Large intestine (tissue), 12 donors: ENCODE measurements at places on chromosomes 3 and 15. TPM values are rescaled to one million over a fixed set of nuclear protein-coding genes. Genes with fewer than 3 reads are reported as not detected.

- H3K4me3 ChIP-seq, result no peak overlapping the region
- H3K4me1 ChIP-seq, result no peaks in the 10 kb centered on the region
- no peaks in the 10 kb centered on the region for H3K36me3 ChIP-seq
These were observed 194.4 kb downstream of the FEZF2 start for GRCh38 chr3:62178739-62179600.

DNA sequence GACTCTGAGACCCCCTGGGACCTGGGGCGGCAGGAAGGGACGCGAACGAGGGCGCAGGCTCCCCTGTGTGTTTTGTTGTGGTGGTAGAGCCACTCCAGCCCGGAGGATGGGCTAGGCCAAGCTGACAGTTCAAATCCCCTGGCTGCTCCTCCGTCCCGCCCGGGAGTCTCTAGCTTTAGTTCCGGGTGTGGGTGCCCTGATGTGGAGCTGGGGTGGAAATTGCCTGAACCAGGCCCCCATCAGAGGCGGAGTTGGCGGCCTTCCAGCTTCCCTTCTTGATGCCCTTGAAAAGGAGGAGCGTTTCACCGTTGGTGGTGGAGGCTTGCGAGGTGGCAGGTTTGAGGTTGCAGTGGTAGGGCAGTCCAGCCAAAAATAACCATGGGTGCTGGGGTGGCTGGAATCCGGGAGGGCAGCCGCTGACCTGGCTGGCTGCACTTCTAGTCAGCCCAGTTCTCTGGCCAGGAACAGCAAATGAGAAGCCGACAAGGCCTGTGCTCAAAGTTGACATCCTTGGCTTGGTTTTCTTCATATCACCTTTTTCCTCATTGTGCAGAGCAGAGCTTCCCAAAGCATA, 817 bp downstream of the CLK3 start:
- H3K27ac ChIP-seq, result peak overlapping the region; percentile 91
- peaks cover 34% of the 10 kb centered on the region for H3K36me3 ChIP-seq
- peak; percentile 80 for DNase-seq
- H3K27me3 ChIP-seq, result no peaks in the 10 kb centered on the region
- H3K4me1 ChIP-seq, result peaks cover 8% of the 10 kb centered on the region

- H3K27me3 ChIP-seq, result peaks cover 57% of the 10 kb centered on the region
- no peaks in the 10 kb centered on the region for H3K4me1 ChIP-seq
- H3K27ac ChIP-seq, result no peak overlapping the region
- DNase-seq, result no peak
These were observed 14.4 kb downstream of the RGMA start for GRCh38 chr15:93074599-93074998.

The DCBLD2 gene
- polyA plus RNA-seq, result 15.7 TPM

DNA sequence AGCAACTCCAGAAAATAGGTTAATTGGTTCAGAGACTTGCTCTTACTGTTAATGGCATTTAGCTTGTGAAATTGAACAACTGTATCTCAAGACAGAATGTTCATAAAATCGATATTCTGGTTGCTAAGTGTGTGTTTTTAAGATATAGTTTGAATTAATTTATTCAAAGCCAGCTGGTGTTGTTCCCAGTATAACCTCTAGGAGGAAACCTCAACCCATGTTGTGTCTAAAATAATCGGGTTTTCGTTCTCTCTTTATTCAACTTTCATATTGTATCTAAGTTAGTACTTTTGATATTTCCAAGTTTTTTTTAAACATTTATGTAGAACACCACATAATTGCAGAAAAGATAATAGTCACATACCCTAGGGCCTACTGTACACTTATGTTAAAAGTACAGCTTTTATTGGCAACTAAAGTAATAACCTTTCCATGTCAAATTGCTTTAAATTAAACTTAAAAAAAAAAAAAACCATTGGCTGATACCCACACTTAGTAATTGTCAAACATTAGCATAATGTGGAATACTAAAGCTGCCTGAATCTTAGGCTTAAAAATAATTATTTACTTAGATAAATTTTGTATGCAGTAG, 90.9 kb downstream of the SAMMSON start:
- H3K36me3 ChIP-seq, result no peaks in the 10 kb centered on the region
- H3K27me3 ChIP-seq, result no peaks in the 10 kb centered on the region
- no peak for DNase-seq
- H3K4me3 ChIP-seq, result no peak overlapping the region

The MAN2A2 gene
- 44.0 TPM for polyA plus RNA-seq

- H3K36me3 ChIP-seq, result no peaks in the 10 kb centered on the region
- DNase-seq, result no peak
- no peaks in the 10 kb centered on the region for H3K4me1 ChIP-seq
- H3K4me3 ChIP-seq, result no peak overlapping the region
- H3K27me3 ChIP-seq, result no peaks in the 10 kb centered on the region
These were observed 12.4 kb upstream of the CCDC80 start for GRCh38 chr3:112653209-112653871.

GRCh38 chr15:63066272-63066671, 23.7 kb downstream of the TPM1 start:
- H3K27ac ChIP-seq, result no peak overlapping the region
- peaks cover 4% of the 10 kb centered on the region for H3K4me1 ChIP-seq
- no peak overlapping the region for H3K4me3 ChIP-seq

- peaks cover 8% of the 10 kb centered on the region for H3K36me3 ChIP-seq
- no peak overlapping the region for H3K4me3 ChIP-seq
- H3K27ac ChIP-seq, result no peak overlapping the region
These were observed 66.6 kb downstream of the TM4SF4 start for GRCh38 chr3:149541091-149541491.

GRCh38 chr15:44092221-44092620, 102.8 kb downstream of the FRMD5 start:
- H3K4me1 ChIP-seq, result no peaks in the 10 kb centered on the region
- no peak overlapping the region for H3K4me3 ChIP-seq
- H3K27ac ChIP-seq, result no peak overlapping the region
- no peaks in the 10 kb centered on the region for H3K36me3 ChIP-seq
- H3K27me3 ChIP-seq, result no peaks in the 10 kb centered on the region

- DNase-seq, result peak; percentile 93
- H3K4me3 ChIP-seq, result peak within 1 kb of the TSS; percentile 56
- no peaks in the 10 kb centered on the region for H3K27me3 ChIP-seq
- peak within 1 kb of the TSS; percentile 93 for H3K27ac ChIP-seq
- H3K36me3 ChIP-seq, result peaks cover 24% of the 10 kb centered on the region
These were observed at the start of gene IL17RC for GRCh38 chr3:9916734-9917680. Gene IL17RC (plus strand): TSS chr3:9917098. CDS start chr3:9917316, 218 bp downstream.

The MYNN gene
- polyA plus RNA-seq, result 18.0 TPM

DNA sequence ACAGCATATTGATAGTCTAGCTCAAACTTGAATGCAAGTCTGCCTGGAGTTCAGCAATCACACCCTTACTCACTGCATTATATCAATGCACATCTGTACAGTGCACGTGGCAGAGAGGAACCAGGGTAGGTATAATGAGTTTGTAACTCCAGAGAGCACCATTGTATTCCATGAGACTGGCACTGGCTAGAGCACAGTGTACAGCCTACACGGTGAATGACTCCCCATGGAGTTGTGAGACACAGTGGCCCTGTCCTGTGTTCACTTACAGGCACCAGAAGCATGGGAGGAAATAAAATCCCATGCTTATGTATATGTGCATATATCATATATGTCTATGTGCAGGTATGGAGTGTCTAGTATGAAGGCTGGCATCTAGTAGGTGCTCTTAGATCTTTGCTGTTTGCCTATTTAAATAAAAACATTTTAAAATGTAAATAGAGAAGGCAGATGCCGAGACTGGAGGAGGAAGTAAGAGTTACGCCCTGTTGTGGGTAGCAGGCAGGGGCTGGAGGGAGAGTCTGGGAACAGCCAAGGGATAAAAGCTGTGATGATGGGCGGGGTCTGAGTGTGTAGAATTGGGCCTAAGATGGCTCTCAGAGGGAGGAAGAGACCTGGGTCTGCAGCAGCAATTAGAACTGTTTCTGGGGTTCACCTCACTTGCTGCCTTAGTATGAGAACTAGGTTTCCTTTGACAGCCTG, 360.7 kb upstream of the ICE2 start:
- H3K27me3 ChIP-seq, result no peaks in the 10 kb centered on the region
- H3K4me3 ChIP-seq, result no peak overlapping the region
- H3K36me3 ChIP-seq, result no peaks in the 10 kb centered on the region
- DNase-seq, result no peak

- no peak overlapping the region for H3K27ac ChIP-seq
- no peaks in the 10 kb centered on the region for H3K27me3 ChIP-seq
- DNase-seq, result no peak
- no peak overlapping the region for H3K4me3 ChIP-seq
- H3K36me3 ChIP-seq, result no peaks in the 10 kb centered on the region
These were observed 186.6 kb upstream of the FEZF2 start for GRCh38 chr3:62559831-62560445.

DNA sequence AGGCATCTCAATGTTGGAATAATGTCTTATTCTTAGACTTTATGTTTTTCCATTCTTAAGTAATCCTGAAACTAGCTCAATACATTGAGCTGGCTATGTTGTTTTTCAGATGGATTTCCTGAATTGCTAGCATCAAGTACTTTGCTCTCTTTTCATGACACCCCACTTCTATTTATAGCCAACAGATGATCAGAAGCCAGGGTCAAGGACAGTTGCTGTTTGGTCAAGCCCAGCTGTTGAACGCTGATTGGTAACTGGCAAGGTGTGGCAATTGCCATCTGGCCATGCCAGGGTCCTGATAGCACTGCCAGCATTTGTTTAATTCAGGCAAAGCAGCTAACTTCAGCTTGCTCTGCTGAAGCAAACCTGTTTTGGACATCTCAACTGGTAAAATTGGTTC, 46.2 kb upstream of the PLCL2 start:
- no peak overlapping the region for H3K27ac ChIP-seq
- peaks cover 9% of the 10 kb centered on the region for H3K4me1 ChIP-seq
- peak; percentile 51 for DNase-seq

DNA sequence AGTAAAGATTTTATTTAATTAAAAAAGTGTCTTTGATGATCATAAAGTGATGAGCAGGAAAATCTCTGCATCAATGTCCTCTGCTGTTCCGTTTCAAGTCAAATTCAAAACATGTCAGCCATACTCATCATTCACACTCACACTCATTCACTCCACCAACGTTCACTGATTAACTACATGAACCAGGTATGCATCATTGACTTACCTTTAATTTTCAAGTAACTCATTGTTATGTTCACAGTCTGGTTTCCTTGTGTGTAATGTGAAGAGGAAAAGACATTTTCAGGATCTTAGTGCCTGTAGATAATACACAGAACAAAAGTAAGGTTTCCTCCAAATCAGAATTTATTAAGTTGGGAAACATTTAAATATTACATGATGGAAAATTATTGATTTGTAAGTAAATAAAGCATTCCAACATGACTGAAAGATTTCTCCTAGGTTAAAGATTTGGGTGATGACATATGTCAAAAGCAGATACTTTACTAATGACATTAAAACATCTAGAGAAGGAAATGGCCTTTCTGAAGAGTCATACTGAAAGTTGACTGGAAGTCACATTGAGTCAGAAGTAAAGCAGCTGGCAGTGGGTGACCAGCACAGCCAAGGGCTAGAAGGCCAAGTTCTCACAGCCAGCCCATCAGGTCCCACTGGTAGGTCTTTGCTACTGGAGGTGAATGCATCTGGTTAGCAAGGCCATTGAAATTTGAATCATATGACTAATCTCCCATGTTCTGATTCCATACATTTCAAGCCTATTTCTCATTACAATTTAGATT, 251.9 kb downstream of the CDIN1 start:
- no peak overlapping the region for H3K27ac ChIP-seq
- DNase-seq, result no peak
- H3K4me1 ChIP-seq, result no peaks in the 10 kb centered on the region
- no peaks in the 10 kb centered on the region for H3K36me3 ChIP-seq
- peaks cover 3% of the 10 kb centered on the region for H3K27me3 ChIP-seq

The KIF9 gene
- 11.2 TPM for polyA plus RNA-seq

The CHRNA5 gene
- polyA plus RNA-seq, result 3.7 TPM

DNA sequence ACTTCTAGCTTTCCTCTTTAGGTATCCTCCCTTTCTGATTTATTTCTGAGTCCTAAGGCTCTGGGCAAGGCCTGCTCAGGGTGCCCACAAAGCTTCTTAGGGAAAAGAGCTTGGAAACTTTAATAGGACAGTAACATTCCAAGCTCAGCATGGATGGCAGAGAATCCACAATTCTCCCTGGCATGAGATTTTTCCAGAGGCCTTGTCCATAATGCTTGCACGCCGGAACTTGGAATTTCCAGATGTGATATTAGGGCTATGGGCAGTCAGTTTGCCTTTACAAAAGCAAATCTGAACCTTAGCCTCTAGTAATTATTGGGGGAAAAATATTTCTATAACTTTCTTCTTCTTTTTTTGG, 139.0 kb upstream of the RBMS3 start:
- H3K4me3 ChIP-seq, result no peak overlapping the region
- no peaks in the 10 kb centered on the region for H3K27me3 ChIP-seq
- no peak for DNase-seq
- H3K36me3 ChIP-seq, result no peaks in the 10 kb centered on the region

- no peak overlapping the region for H3K4me3 ChIP-seq
- DNase-seq, result no peak
- no peaks in the 10 kb centered on the region for H3K36me3 ChIP-seq
- H3K27ac ChIP-seq, result no peak overlapping the region
- no peaks in the 10 kb centered on the region for H3K4me1 ChIP-seq
These were observed 144.0 kb upstream of the ATP10A start for GRCh38 chr15:26007151-26007550.

The KIF15 gene
- polyA plus RNA-seq, result 7.6 TPM

DNA sequence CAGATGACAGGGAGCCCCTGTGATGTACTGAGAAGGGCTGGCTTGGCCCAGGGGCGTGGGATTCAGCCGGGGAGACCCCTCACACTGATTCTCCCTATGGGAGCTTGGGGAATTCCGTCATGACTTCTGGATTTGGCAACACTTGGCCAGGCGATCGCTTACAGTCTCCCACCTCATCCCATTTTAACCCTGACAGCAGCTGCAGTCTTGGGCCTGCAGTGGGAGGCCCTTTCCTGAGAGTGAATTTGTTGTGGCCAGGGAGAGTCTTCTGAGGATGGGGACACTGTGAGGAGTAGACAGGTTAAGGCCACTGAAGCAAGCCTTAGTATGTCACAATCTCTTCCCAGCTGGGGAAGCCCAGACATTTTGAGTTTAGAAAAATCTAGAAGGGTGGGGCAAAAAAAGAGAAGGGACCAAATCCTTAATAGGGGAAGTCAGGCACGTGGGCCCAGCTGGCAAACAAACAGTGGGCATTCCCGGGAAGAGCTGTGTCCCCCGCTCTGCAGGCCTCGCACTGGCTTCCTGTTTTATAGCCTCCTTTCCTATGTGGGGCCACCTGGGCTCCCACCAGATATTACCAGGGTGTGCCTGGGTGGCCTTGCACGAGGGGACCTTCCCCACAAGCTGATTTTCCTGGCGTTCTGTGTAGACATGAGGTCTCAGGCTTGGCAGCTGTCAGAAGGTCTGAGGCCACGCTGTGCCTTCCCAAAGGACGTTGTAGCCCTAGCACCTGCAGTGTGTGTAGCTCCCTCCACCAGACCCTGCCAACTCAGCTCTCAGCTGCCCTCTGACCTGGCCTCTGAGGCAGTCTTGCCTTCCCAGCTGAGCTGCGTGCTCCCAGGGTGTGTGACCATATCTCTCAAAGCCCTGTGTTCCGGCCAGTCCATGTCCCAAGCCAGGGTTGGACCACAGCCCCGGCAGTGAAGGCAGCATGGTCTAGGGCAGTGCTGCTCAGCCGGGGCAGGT, 64.5 kb downstream of the FEM1B start:
- H3K27me3 ChIP-seq, result no peaks in the 10 kb centered on the region
- H3K27ac ChIP-seq, result no peak overlapping the region
- no peak overlapping the region for H3K4me3 ChIP-seq
- DNase-seq, result no peak
